ENCODE measurements at places on chromosomes 5 and 9.

- DNase-seq: no peak
Measured at GRCh38 chr5:174609116-174609515, 115.3 kb upstream of the MSX2 start.

DNA sequence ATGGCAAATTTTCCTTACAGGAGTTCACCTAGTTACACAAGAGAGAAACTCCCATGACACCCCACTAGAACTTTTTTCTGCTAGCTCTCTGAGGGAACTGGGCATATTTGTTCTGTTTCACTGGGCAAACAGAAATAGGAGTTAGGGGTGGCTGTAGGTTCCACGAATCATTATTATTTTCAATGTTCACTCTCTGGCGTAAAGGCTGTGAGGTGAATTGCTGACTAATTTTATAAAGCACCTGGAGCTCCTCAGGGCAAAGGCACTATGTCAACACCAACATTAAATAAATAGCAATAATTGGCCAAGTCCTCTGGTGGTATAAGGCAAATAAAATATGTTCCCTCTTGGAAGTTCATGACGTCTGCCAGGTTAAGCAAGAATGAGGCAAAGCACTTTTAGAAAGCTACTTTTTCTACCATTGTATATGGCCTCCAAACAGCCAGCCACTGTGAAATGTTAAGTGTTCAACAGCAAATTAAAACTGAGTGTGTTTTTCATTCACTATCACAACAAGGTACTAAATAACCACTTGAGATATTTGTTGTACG, 344.6 kb downstream of the PDE4D start:
- DNase-seq: no peak

- DNase-seq: no peak
Measured at GRCh38 chr5:112208699-112209615, 210.1 kb downstream of the EPB41L4A start.

- DNase-seq: peak; percentile 63
Measured at GRCh38 chr5:110757118-110757729, 18.4 kb downstream of the SLC25A46 start.

DNA sequence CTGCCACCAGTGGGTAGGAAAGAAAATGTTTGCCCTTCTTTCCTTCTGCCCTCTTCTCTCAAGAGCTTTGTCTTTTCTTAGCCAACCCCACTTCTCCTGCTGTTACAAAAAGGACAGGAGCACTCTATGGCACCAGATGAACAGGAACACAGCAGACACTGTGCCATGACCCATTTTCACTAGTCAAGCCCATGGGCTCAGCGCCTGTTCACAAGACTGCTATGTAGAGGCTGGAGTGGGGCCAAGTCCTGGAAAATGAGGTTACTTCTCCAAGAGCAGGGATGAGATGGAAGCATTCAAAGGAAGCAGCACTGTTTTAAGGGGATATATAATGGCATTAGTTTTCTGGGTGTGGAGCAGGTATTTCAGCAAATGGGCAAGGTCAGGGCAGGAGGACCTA, 46.8 kb upstream of the GRAMD2B start:
- no peak for DNase-seq

DNA sequence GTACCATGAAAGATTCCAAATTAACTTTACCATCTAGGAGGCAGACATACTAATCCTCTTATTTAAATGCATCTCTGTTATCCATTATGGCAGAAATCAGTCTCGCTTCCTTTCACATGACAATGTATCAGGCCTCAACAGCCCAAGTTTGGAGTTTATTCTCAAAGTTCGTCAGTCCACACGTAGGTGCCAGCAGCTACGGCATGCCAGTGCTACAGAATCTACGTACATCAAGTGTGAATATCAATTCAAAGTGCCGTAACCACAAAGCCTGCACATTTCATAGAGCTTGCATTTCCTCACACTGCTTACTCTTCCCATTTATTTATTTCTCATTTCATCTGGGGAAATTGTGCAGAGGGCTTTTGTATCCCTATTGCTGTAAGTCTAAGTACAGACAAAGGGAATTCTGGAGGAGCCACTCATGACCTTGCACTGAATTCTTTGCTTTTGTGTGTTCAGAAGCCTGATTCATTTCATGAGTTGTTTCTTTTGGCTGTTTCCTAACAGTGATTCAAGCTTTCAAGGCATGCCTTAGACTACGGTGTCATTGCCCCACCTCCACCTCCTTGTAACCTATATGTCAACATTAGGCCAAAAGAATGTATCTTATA, 10.0 kb downstream of the ENC1 start:
- DNase-seq: no peak

- no peak for DNase-seq
Measured at GRCh38 chr9:108434036-108434435, 421.8 kb downstream of the ACTL7B start.

DNA sequence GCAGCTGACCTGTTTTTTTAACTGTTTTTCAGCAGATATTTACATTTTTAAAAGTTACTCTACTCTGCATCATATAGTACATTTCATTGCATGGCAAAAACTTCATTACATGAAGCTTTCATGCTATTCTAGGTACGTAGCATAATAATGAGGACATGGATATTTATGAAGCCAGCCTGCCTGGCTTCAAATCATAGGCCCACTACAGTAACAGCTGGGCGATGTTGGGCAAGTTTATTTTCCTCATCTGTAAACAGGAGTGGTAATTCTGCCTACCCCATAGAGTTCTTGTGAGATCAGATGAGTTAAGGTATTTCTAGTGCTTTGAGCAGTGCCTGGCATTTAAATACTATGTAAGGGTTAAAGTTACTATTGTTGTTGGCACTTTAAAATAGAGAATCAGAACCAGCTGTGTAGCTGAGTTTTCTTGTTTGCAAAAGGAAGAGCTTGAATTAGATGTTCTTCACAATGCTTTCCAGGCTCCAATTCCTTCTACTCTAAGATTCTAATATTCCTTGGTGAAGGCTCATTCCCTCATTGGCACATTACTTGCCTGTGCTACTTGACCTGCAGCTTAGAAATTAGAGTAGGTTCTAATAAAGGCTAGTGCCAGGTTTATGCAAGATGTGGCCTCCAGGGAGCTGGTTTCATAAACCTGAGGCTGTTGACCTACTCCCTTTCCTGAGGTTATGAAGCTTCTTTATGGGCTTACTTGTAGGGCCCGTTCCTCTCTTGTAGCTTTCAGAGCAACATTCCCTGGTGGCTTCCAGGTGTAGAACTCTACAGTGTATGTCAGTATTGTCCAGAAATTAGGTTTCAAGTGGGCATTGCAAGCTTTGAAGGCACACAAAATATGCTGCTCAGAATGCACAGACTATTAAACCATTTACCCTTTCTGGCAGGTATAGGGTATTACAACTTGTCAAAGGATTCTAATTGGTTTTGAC, 14.5 kb downstream of the ANP32B start:
- DNase-seq: no peak

GRCh38 chr9:127898433-127899127, 823 bp downstream of the ST6GALNAC6 start:
- DNase-seq: no peak

GRCh38 chr5:143078313-143078712, 308.1 kb downstream of the ARHGAP26 start:
- no peak for DNase-seq

- no peak for DNase-seq
Measured at GRCh38 chr9:125655691-125656410, 51.2 kb downstream of the MAPKAP1 start.

GRCh38 chr9:108565651-108566378, 290.0 kb downstream of the ACTL7B start:
- peak; percentile 72 for DNase-seq

GRCh38 chr9:8924562-8924961, 1125.0 kb upstream of the DMAC1 start:
- DNase-seq: no peak

- no peak for DNase-seq
Measured at GRCh38 chr5:164893071-164893470, 1387.7 kb downstream of the MAT2B start.

DNA sequence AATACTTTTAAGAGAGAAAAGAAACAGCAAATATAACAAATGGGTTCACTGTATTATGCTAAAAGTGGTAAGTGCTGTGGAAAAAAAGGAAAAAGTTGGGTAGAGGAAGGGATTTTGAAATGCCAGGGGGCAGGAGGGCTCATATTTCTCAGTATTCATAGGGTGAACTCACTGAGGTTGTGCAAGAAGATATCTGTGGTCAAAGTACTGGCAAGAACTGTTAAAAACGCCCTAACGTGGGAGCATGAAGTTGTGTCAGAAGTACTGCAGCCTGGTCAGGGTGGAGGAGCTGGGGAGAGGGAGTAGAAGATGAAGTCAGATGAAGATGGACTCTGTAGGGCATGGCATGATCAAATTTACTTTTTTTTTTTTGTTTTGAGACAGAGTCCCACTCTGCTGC, 31.2 kb upstream of the SLC28A3 start:
- DNase-seq: no peak

- no peak for DNase-seq
Measured at GRCh38 chr5:91777671-91778070, 394.6 kb upstream of the ARRDC3 start.

- no peak for DNase-seq
Measured at GRCh38 chr5:163094492-163095180, 342.8 kb upstream of the CCNG1 start.

- no peak for DNase-seq
Measured at GRCh38 chr5:150419630-150420270, 7.0 kb upstream of the CD74 start.

DNA sequence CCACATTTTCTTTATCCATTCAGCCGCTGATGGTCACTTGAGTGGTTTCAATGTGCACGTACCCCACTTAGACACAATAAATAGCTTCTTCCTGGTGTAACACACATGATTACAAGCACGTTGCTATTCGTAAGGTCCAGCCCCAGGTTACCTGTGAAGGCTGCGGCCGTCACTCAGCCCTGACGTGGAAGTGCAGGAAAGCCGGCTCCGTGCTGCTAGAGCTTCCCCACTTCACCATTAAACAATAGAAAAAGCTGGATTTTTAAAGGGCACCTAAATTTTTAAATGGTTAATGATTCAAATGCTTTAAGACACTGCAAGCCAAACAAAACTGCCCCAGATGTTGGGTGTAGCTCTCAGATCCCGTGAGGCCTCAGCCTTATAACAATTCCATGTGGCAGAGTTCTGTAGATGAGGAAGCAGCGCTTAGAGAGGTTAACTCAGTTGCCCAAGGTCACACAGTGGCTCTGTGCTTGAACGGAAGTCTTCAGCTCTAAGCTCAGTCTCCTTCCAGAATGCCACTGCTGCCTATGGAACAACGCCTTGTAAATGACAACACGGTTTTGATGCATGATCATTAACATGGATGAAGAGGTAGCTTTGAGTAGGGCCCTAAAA, 125.7 kb downstream of the COL23A1 start:
- no peak for DNase-seq

DNA sequence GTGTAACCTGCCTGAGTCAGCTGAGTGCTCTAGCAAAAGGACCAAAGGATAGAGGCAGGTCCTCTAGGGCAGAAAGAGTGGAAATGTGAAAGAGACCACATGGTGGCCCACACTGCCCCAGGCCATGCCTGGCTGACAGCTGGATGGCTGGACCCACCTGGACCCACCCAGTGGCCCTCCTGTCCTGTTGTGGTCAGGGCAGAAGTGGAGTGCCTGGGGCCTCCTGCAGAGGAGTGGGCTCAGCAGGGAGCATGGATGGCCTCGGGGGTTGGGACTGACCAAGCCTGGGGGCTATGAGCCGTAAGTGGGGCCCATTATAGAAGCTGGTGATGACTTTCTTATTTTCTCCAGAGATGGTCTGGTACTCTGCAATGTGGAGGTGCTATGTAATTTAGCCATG, 55.7 kb upstream of the FAM120AOS start:
- no peak for DNase-seq

- DNase-seq: peak; percentile 35
Measured at GRCh38 chr5:96344678-96345577, 88.1 kb downstream of the PCSK1 start.

GRCh38 chr5:74235552-74235951, 405.0 kb downstream of the ENC1 start:
- DNase-seq: no peak

GRCh38 chr9:87040410-87041009, 93.2 kb upstream of the GAS1 start:
- no peak for DNase-seq

- DNase-seq: no peak
Measured at GRCh38 chr9:79559495-79560181, 12.1 kb upstream of the TLE4 start.

DNA sequence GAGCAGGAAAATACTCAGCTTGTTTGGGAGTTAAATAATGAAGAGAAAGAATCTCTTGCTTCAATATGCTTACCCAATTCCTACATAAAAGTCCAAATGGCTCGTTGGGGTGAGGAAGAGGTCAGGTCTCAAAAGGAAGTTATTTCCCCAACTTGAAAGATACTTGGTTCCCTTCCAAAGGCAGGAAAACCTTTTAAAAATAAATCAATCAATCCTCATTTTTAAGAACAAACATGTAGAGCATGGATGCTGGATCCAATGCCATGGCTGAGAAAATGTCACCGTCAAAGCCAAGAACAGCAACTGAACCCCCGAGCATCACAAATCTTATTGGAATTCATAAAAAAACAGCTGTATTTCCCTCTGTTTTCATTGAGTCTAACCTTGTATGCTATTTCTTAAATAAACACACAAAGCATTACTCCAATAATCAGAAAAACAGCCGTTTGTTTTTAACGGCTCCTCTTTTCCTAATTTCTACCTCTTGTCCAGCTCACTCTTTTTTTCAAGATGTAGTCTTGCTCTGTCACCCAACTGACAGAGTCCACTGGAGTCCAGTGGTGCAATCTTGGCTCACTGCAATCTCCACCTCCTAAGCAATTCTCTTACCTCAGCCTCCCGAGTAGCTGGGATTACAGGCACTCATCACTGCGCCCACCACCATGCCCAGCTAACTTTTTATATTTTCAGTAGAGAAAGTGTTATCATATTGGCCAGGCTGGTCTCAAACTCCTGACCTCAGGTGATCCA, 140.7 kb downstream of the GNA14 start:
- no peak for DNase-seq

DNA sequence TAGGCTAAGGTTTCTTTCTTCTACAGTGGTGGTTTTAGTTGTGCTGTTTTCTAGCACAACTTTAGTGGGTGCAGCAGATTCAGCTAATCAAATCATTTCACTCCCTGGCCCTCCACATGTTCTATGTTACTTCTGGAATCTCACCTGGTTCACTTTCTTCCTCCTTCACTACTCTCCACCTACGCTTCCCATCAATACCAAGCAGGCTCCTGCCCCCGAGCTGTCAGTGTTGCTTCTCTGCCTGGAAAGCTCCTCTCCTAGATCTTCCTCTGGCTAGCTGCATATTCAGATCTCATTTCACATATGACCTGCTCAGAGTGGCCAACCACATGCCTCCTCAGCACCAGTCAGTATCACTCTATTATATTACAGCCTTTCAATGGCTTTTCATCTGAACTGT, 19.6 kb upstream of the GABRB2 start:
- DNase-seq: no peak

DNA sequence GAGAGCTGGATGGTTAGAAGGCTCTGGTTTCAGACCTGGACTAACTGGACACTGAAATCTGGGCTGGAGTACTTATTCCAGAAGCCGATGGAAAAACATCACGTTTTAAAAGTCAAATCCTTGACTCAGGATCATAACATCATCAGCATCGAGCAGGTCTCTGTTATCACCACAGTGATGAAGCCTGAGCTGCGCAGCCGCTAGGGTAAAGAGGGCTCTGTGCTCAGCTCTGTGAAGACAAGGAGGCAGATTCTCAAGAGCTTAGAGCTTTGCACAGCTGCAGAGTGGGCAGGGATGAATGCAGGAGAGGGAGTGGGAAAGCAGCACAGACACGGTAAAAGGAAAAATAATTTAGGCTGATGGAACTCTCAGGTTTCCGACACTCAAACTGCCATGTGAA, 208.8 kb upstream of the TAS2R1 start:
- DNase-seq: no peak

GRCh38 chr5:56154732-56155484, 78.2 kb downstream of the ANKRD55 start:
- DNase-seq: peak; percentile 71
